Stimulated activated CD4-positive, alpha-beta T cell treated with anti-CD3 and anti-CD28 coated beads, TNF-alpha, amount 100 ng/mL, for 1 hour (primary cell): ENCODE measurements at places on chromosomes 5 and 9.

GRCh38 chr9:126474786-126475485, 138.8 kb upstream of the LMX1B start:
- DNase-seq = no peak

DNA sequence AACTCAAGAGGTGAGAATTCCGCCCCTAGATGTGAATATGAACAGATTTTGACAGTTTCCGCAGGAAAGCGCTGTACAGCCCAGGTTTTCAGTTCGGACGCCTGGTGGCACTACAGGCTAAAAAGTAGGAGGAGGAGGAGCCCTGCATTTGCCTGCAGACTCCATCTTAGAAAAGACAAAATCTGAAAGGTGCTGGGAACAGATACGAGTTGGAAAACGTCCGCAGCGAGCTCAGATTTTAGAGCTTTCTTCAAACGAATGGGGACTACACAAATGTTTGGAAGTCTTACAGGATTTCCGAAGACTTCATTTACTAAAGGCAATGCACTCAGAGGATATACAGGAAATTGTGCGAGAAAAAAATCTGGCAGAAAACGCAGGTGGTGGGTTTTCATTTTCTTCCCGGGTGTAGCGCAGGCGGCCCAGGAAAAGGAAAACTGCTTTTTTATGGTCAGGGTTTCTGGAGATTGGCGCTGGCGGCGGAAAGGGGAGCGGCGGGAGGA, 9.9 kb upstream of the PCDHB2 start:
- DNase-seq = peak; percentile 2

- DNase-seq = no peak
Observed at GRCh38 chr5:122896598-122897282, 51.3 kb downstream of the SNX24 start.

GRCh38 chr9:90974643-90975245, 173.1 kb downstream of the SYK start:
- no peak for DNase-seq

GRCh38 chr5:56327809-56328208, 94.7 kb upstream of the ANKRD55 start:
- DNase-seq = no peak

DNA sequence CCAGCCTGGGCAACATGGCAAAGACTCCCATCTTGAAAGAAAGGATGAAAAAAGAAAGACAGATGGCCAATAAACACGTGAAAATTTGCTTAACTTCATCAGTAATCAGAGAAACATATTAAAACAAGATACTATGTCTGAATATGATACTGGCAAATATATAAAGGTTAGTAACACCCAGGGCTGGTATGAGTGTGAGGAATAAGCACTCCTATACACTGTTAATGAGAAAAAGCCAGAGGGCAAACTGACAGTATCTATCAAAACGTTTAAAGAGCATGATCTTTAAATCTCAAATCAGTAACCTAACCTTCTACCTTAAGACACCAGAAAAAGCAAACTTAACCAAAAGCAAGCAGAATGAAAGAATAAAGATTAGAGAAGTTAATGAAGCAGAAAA, 14.1 kb downstream of the B4GALT1 start:
- DNase-seq = no peak

DNA sequence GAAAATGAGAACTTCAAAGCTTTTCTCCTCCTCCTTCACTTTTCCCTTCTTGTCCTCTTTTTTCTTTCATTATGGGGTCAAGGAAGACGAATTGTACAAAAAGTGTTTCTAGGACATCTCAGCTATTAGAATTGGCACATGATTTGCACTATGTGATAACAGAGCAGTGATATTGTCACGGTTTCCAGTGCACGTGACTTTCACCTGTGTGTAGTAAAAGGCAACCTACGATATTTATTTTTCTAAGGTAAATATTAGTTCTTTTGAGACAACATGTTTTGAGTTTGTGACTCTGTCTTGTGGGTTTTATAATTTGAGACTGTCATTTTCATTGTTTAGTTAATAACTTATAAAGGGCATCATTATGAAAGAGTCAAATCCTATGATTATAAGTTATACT, 213.1 kb downstream of the PSAT1 start:
- DNase-seq = no peak

DNA sequence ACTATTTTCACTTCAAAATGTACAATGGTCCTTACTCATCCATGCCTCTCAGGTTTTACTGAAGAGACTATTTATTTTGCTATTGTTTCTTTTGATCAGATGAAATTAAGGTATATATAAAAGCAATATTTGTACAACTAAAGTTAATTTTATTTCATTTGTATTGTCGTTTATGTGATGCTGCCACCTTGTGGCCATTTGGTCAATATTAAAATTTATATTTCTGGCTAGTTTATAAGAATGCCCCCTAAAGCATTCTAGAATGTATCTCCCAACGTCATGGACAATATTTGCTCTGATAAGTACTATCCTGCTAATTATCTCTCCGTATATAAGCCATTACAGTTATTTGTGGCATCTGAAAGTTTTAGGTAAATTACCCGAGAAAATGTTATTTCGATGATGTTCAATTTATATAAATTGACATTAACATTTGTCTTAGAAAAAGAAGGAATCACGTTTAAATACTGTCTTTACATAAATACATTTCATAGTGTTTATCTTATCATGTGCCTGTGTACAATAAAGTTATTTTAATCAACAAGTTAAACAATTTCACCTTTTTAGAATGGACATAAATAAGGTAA, 680.0 kb downstream of the TAF11L14 start:
- no peak for DNase-seq

DNA sequence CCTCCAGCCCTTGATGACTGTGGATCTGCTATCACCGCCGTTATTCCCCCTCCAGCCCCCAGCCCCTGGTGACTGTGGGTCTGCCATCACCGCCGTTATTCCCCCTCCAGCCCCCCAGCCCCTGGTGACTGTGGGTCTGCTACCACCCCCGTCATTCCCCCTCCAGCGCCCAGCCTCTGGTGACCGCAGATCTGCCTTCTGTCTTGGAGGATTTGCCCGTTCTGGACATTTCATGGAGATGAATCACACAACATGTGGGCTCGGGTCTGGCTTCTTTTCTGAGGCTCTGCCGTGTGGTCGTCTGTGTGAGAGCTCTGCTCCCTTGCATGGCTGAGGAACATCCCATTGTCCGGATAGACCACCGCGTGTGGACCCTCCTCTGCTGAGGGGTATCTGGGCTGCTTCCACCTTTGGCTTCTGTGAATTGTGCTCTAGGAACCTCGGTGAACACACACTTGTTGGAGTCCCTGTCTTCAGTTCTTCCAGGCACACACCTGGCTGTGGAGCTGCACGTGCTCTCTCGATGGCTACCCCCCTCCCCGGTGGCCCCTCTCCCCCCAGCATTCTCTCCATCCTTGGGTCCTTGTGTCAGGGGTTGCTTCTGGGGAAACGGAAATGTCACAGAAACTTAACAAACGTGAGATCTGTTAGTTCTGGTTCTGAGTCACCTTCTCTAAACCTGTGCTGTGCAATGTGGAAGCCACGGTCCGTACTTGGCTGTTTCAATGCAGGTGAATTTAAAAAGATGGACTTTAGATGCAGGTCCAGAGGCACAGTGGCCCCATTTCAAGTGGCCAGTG, 105.3 kb upstream of the COL5A1 start:
- no peak for DNase-seq
